Chondrocyte (in vitro differentiated cells): ENCODE measurements at places on chromosomes 3 and 15. TPM values are rescaled to one million over a fixed set of nuclear protein-coding genes. Genes with fewer than 3 reads are reported as not detected.

DNA sequence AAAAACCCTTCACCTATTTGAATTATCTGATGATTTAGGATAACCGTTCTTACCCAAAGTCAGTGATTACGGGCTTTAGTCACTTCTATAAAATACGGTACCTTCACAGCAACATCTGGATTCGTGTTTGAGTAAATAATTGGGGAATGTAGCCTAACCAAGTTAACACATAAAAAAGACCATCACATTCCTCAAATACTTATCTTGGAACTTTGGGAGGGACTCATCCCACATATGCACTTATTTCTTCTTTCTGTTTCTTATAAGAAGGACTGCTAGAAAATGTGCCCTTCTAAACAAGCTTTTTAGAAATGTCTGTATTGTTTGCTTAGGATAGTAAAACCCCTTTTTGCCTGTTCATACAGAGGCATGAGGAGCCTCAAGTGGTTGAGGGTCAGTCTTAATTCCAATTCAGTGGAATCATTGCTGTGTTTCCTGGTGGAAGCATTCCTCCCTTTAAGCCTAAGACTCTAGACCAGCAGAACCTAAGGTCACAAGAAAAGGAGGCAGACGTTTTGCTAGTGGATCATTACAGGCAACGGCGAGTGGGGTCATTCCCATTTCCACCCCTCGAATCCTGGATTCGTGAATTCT, 67.5 kb downstream of the TMEM44 start:
- DNase-seq, result no peak
- H3K27me3 ChIP-seq, result no peaks in the 10 kb centered on the region
- no peaks in the 10 kb centered on the region for H3K36me3 ChIP-seq
- H3K27ac ChIP-seq, result peak overlapping the region; percentile 68

GRCh38 chr3:44343421-44343820, 4.9 kb downstream of the TCAIM start:
- H3K4me3 ChIP-seq, result no peak overlapping the region
- H3K36me3 ChIP-seq, result peaks cover 1% of the 10 kb centered on the region
- no peaks in the 10 kb centered on the region for H3K27me3 ChIP-seq
- DNase-seq, result no peak
- H3K4me1 ChIP-seq, result peaks cover 35% of the 10 kb centered on the region

- no peaks in the 10 kb centered on the region for H3K36me3 ChIP-seq
- H3K4me1 ChIP-seq, result peaks cover 29% of the 10 kb centered on the region
- H3K4me3 ChIP-seq, result no peak overlapping the region
Measured at GRCh38 chr3:40925231-40925630, 274.1 kb upstream of the CTNNB1 start.

GRCh38 chr3:141830508-141830907, 45.9 kb upstream of the ATP1B3 start:
- no peak overlapping the region for H3K4me3 ChIP-seq
- H3K27ac ChIP-seq, result no peak overlapping the region
- no peak for DNase-seq
- H3K36me3 ChIP-seq, result peaks cover 3% of the 10 kb centered on the region
- H3K4me1 ChIP-seq, result no peaks in the 10 kb centered on the region

- no peaks in the 10 kb centered on the region for H3K27me3 ChIP-seq
- no peaks in the 10 kb centered on the region for H3K36me3 ChIP-seq
- H3K4me1 ChIP-seq, result peaks cover 17% of the 10 kb centered on the region
- H3K4me3 ChIP-seq, result no peak overlapping the region
- H3K27ac ChIP-seq, result no peak overlapping the region
Measured at GRCh38 chr3:37127340-37127739, 47.0 kb downstream of the LRRFIP2 start.

- H3K36me3 ChIP-seq, result peaks cover 6% of the 10 kb centered on the region
- H3K4me3 ChIP-seq, result no peak overlapping the region
Measured at GRCh38 chr15:41952013-41952563, 20.3 kb downstream of the EHD4 start.

DNA sequence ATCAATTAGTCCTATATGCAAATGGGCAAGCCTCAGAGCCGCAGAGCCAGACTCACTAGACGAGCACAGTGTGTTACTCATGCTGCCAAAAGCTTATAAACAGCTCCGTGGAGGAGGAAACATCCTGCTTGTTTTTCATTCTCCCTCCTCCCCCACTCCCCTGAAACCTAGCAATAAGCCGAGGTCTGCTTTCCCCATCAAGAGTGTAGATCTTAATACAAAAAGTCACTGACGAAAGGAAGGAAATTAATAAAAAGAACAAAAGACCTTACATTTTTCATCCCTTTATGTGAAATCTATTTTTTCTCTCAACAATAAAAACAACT, 88.5 kb downstream of the XXYLT1 start:
- peaks cover 44% of the 10 kb centered on the region for H3K4me1 ChIP-seq
- peaks cover 3% of the 10 kb centered on the region for H3K36me3 ChIP-seq
- H3K27me3 ChIP-seq, result no peaks in the 10 kb centered on the region
- no peak overlapping the region for H3K27ac ChIP-seq
- no peak for DNase-seq

GRCh38 chr15:100572362-100572983, 29.5 kb downstream of the LINS1 start:
- H3K36me3 ChIP-seq, result peaks cover 5% of the 10 kb centered on the region
- no peaks in the 10 kb centered on the region for H3K4me1 ChIP-seq
- no peak overlapping the region for H3K27ac ChIP-seq
- no peak overlapping the region for H3K4me3 ChIP-seq
- H3K27me3 ChIP-seq, result no peaks in the 10 kb centered on the region

DNA sequence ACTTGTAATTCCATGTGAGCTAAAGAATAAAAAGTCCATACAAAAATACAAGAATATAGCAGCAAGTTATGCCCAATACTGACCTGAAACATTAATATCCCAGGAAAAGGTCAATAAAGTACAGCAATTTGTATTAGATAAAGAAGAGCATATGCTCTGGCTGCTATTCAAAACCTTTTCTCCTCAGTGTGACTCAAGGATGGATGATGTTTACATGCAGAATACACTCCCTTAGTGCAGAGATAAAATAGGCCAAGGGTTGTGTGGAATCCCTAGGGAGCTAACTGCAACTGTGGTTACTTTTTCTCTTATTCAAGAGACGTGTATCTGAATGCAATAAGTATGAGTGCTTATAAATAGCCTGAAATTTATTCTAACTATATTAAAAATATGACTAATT, 78.7 kb downstream of the SLC9A9 start:
- no peaks in the 10 kb centered on the region for H3K4me1 ChIP-seq
- H3K27me3 ChIP-seq, result peaks cover 4% of the 10 kb centered on the region
- no peak for DNase-seq
- H3K27ac ChIP-seq, result no peak overlapping the region
- no peaks in the 10 kb centered on the region for H3K36me3 ChIP-seq

DNA sequence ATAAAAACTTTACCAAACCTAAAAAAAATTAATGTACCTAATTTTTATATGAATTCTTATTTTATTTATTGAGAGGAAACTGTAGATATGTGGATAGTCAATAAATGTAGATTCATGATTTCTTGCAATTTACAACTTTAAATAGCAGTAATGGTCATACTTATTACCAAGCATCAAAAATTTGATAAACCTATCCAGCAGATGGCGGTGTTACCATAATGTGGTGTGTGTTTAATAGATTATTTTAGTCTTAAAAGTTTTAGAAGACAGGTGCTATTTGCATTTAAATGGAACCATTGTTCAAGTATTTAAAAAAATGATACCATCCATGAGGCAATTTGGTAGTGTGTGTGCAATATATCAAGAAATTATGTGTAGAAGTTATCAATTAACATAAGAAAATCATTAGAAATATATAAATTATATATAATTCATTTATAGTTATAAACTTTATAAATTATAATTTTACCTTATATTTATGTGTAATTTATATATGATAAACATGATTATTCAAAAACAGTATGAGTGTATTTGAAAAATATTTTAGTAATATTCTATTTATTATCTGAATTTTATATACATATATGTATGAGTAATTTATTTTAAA, 176.0 kb upstream of the BCHE start:
- no peak overlapping the region for H3K27ac ChIP-seq
- no peak overlapping the region for H3K4me3 ChIP-seq
- H3K27me3 ChIP-seq, result peaks cover 3% of the 10 kb centered on the region
- DNase-seq, result no peak
- H3K36me3 ChIP-seq, result no peaks in the 10 kb centered on the region

DNA sequence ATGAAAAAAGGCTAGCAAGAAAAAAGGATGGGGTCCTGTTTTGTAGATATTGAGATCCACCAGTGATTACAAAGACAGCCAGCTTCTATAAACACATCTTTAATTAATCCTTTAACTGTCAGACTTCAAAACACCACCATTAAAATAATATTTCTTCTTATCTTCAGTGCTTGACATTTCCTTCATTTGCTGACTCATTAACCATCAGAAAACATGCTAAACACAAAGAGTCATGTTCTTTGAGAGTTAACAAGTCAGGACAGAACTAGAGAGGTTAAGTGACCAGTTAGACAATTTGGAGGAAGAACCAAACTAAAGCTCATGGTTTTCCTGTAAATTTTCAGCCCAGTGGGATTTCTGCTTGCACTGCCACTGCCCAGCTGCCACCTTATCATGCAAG, 111.4 kb downstream of the MEIS2 start:
- no peak for DNase-seq
- H3K27ac ChIP-seq, result no peak overlapping the region
- H3K4me3 ChIP-seq, result no peak overlapping the region
- H3K36me3 ChIP-seq, result peaks cover 25% of the 10 kb centered on the region

DNA sequence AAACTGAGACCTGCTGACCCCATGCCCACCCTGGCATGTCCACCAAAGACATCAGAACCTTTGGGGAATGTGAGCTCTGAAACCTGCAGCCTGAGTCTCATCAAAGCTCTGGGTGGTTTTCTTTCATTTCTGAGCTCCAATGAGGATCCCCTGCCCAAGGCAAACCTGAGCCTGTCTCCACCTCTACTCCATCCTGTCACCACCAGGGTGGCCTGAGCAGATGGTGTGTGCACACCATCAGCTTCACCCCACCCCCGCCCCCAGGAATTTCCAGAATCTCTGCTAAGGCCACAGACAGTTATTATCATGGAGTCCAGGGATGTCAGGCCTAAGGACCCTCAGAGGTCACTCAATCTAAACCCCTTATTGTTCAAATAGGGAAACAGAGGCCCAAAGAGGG, 1.3 kb downstream of the XIRP1 start:
- H3K4me1 ChIP-seq, result peaks cover 17% of the 10 kb centered on the region
- no peak for DNase-seq
- no peak overlapping the region for H3K27ac ChIP-seq
- no peaks in the 10 kb centered on the region for H3K36me3 ChIP-seq

BFSP2 gene
- total RNA-seq, result not detected in 3 replicates

GUCA1C gene
- total RNA-seq, result not detected in 3 replicates

MAGEL2 gene
- total RNA-seq, result 6.4 to 8.0 TPM (median 6.9 TPM) in 3 replicates

CAPN3 gene
- 2.8 to 3.3 TPM (median 3.2 TPM) in 3 replicates for total RNA-seq

ARID3B gene
- total RNA-seq, result 1.8 to 2.6 TPM (median 2.5 TPM) in 3 replicates

RYR3 gene
- total RNA-seq, result 0.07 to 0.21 TPM (median 0.12 TPM) in 3 replicates

ZCWPW2 gene
- total RNA-seq, result 1.1 to 2.1 TPM (median 1.8 TPM) in 3 replicates

HTR3E gene
- not detected in 3 replicates for total RNA-seq
